ENCODE measurements at places on chromosomes 13 and 19.

- DNase-seq, result no peak
These were observed 306.1 kb downstream of the IRS2 start for GRCh38 chr13:109480011-109480955.

GRCh38 chr19:33348301-33349010 is 25.1 kb upstream of the CEBPG start:
- no peak for DNase-seq

- DNase-seq, result no peak
These were observed 457.1 kb downstream of the KLF12 start for GRCh38 chr13:73677048-73677601.

- no peak for DNase-seq
These were observed 1.1 kb downstream of the ARL11 start for GRCh38 chr13:49629196-49629938.

- DNase-seq, result no peak
These were observed 38.1 kb downstream of the ZNF493 start for GRCh38 chr19:21434967-21435544.

DNA sequence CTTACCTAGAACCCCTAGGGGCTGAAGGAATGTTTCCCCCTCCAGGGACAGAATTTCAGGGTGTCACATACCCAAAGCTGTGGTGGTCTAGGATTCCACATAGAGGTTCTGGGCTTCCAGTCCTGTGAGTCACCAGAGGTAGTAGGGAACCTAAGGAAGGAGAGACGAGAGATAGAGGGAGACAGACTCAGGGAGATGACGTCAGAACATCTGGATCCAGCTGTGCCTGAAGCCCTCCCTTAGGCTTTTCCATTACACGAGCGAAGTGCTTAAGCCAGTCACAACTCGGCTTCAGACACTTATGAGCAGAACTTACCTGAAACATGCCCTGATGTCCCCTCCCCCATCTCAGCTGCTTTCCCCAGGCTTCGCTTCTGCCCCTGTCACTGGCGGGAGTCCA is 11.8 kb upstream of the SELENOW start:
- DNase-seq, result no peak

DNA sequence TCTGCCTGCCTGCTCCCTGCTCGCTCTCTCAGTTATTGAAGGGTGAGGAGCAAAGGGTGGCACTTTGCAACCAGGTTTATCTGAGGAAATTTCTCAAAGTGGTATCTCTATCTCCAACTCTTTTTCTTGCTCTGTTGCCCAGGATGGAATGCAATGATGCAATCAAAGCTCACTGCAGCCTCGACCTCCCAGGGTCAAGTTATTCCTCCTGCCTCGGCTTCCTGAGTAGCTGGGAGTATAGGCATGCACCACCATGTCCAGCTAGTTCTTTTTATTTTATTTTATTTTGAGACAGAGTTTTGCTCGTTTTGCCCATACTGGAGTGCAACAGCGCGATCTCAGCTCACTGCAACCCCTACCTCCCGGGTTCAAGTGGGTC is 4.9 kb downstream of the ACTMAP start:
- no peak for DNase-seq

- no peak for DNase-seq
These were observed 9.9 kb upstream of the MKNK2 start for GRCh38 chr19:2060884-2061494.

- DNase-seq, result no peak
These were observed 44.3 kb upstream of the F7 start for GRCh38 chr13:113061271-113061625.

DNA sequence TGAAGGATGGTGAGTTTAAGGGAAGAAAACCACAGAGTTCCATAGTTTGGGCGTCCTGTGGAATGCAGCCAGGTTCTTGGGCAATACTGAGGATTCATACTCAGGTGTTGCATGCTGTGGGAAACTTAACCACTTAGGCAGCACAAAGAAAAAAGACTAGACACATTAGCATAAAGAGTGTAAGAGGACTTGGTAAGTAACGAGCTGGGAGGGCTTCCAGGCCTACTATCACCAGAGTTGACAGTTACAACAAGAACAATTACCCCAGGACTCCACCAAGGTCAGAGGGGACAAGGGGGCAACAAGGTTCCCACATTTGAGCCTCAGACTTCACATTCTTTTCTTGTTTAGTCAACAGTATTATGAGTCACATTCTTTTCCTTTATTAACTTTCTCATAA is 33.2 kb downstream of the KCTD12 start:
- DNase-seq, result no peak

DNA sequence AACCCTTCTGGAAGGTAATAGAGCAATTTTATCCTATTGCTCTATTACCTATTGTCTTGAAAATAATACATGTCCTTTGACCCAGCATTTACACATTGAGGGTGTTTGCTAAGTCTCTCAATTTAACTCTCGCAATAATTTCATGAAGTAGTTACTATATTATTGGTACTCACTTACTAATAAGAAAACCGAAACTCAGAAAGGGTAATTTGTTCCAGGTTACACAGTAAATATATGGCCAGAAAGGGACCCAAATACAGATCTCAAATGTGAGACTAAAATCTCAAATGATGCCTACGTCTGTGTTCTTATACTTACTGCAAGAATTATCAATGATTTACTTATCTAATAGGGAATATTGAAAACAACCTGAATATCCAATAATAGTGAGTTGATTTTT is 29.7 kb upstream of the FAM216B start:
- no peak for DNase-seq

DNA sequence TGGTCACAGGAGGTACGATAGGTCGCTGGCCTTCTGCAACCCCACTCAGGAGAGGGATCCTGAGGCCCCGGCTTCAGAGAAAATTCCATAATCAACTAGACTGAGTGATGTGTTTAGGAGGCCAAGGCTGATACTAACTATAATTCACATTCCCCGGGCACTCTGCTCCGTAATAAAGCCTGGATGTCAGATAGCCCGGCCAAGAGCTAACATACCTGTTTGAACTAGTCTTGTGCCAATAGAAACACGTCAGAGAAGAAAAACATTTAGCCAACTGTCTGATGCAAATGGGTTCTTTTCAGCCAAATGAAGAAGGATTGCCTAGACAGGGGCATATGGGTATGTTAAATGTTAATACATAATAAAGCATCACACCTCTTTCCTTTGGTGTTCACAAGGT is 204.2 kb downstream of the TSHZ3 start:
- no peak for DNase-seq

- DNase-seq, result no peak
These were observed 39.7 kb downstream of the TPT1 start for GRCh38 chr13:45301263-45301662.

- no peak for DNase-seq
These were observed 740 bp downstream of the ZNF555 start for GRCh38 chr19:2841855-2842574.

- no peak for DNase-seq
These were observed 58.8 kb upstream of the ABCC4 start for GRCh38 chr13:95360052-95360451.

DNA sequence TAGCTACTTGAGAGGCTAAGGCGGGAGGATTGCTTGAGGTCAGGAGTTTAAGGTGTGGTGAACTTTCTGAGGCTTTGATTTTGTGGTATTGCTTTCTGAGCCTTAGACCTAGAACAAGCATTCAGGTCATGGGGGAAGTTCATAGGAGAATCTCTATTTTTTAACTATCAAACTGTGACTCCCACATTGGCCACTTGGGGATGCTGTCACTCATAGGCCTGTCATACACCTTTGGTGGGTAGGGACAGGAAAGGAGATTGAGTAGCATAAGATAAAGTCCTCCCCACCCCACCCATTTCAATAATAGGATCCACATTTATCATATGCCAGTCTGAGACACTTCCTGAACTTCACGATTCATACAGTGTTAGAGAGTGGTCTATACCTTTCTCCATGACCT is 41.9 kb upstream of the PSG2 start:
- DNase-seq, result no peak

GRCh38 chr13:99342723-99343315 is 35.6 kb upstream of the GPR183 start:
- DNase-seq, result no peak

GRCh38 chr13:44276061-44276460 is 97.6 kb upstream of the SERP2 start:
- no peak for DNase-seq

DNA sequence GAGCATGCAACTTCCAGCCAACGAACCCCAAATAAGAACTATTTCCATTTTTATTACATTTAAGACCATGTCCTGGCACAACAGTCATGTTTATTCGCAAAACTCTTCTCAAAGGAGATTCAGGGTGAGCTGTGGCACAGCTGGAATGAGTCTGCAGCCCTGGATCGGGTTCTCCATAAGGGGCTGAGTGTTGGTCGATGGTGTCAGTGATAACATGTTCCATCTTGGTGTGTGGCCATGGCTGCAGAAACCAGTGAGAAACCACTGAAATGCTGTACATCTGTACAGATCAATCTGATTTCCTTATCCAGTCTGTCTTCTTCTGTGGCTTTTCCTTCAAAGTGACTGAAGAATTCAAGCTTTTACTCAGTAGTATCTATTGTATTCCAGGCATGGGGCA is 15.2 kb downstream of the FAM124A start:
- no peak for DNase-seq

GRCh38 chr19:54692298-54692615 is 29.5 kb downstream of the LILRB4 start:
- no peak for DNase-seq

DNA sequence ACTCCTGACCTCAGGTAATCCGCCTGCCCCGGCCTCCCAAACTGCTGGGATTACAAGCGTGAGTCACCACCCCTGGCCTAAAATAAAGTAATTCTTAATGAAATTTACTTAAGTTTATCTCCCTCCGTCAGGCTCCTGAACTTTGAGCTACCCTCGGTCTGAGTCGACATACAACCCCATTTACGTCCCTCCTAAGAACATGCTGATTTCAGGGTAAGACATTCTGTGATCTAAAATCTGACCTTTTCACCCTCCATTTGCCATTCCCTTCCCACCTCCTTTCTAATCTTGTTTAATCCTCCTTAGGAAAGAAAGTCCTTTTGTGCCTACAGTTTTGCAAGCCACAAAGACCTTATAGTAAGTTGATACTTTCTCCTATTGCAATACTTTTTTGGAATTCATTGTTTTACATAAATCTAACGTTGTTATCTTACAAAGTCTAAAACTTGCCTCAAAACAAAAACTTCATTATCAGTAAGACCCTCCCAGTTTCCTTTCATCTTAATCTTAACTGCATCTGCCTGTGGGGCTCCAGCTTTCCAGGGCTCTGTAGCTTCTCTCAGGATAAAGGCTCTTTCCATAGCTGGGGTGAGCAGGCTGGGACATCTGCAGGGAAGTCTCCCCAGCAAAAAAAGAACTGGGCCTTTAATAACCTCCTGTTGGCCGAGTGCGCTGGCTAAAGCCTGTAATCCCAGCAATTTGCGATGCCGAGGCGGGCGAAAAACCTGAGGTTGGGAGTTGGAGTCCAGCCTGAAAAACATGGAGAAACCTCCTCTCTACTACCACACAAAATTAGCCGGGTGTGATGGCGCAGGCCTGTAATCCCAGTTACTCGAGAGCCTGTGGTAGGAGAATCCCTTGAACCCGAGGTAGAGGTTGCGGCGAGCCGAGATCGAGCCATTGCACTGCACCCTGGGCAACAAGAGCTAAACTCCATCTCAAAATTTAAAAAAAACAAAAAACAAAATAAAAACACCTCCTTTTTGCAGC is 143.1 kb downstream of the ZNF737 start:
- DNase-seq, result no peak

- DNase-seq, result no peak
These were observed 268.2 kb upstream of the MAB21L1 start for GRCh38 chr13:35744566-35745178.

- no peak for DNase-seq
These were observed 2.4 kb downstream of the DHDH start for GRCh38 chr19:48935864-48936263.

DNA sequence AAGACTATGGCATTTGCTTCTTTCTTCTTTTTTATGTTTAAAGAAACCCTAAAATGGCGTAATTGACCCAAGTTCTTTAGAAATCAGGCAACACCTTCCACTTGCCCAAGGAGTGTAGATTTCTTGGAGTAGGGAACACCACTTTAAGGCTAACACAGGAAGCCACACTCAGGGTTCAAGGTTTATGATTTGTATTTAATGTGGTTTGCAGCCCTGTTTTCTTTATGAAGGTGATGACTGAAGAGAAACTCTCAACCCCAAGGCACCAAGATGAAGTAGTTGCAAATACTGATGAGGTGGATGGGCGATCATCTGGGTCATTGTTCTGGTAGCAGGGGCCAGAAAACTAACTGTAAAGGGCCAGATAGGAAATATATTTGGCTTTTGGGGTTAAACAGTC is 101.1 kb downstream of the DLEU7 start:
- no peak for DNase-seq

- DNase-seq, result no peak
These were observed 862 bp upstream of the VASP start for GRCh38 chr19:45506246-45506988.

DNA sequence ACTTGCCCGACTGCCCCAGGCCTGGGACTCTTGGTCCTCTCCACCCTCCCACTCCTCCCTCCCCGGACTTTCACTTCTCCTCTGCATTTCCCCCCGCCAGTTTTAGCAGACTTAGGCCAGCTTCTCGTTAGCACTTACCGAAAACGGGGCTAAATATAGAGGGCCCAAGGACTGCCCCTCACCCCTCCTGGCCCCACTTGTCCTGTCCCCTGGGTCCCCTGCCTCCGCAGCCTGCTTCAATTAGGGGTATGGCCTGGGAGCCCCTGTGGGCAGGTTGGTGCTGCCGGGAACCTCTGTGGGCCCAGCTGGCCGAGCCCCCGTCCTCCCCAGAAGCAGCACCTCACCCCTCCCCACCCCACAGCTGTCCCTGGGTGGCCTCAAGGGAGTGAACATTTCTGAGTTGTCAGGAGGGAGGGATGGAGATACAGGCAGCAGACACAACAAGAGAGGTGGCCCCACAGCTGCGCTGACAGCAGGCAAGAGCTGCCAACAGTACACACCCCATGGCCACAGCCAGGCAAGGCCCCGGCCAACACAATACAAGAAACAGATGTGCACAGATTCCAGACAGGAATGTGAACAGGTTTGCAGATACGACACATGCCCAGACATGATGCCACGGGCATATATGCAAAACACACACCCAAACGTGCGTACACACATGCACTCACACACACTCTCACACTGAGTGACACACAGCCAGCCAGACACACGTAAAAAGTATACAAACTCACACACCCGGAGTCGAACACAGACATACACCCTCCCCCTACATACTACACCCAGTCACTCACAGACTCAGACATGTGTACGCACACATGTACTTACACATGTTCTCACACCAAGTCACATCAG is 2.6 kb downstream of the POU2F2 start:
- no peak for DNase-seq

- no peak for DNase-seq
These were observed 58.7 kb downstream of the DHRS12 start for GRCh38 chr13:51745243-51745642.

- DNase-seq, result no peak
These were observed 14.8 kb upstream of the ZNF431 start for GRCh38 chr19:21127001-21127400.

All from cortex of kidney (tissue), 1 donor.